Neuronal stem cell (in vitro differentiated cells): ENCODE measurements at places on chromosomes 2 and 18.

DNA sequence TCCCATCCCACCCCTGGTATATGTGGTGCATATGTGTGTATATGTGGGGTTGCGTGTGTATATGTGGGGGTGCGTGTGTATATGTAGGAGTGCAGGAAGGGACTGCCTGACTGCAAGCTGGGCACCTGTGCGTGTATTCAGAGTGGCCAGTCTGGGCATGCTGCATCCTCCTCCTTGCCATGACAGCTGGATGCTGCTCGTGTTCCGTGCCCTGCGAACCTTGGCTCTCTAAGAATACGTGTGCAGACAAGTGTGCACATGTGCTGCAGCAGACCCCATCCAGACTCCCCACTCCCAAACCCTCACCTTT, 222.1 kb downstream of the CELF4 start:
- no peak overlapping the region for H3K27ac ChIP-seq
- DNase-seq, result no peak
- H3K27me3 ChIP-seq, result no peaks in the 10 kb centered on the region
- no peaks in the 10 kb centered on the region for H3K36me3 ChIP-seq
- H3K4me1 ChIP-seq, result no peaks in the 10 kb centered on the region
- peak overlapping the region; percentile 40 for H3K4me3 ChIP-seq

DNA sequence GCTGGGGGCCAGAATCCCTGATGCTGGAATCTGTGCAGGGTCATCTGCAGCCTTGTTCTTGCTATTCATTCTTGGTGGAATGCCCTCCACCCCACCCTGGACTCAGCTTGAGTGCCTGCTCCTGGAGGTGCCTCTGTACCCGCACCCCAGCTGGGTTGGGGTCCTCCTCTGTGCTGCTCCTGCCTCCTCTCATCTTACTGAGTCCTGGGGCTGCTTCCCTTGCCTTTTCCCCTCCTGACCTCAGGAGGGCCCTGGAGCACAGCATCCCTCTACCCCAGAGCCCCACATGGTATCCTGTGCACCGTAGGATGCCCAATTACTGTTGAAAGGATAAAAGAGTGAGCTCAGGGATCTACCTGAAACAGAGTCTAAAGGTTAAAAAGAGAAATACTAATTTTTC, 81.6 kb downstream of the CIB4 start:
- H3K4me3 ChIP-seq, result no peak overlapping the region
- no peak overlapping the region for H3K27ac ChIP-seq
- H3K4me1 ChIP-seq, result peaks cover 12% of the 10 kb centered on the region

GRCh38 chr18:21242780-21243401, 859 bp downstream of the GREB1L start:
- no peaks in the 10 kb centered on the region for H3K36me3 ChIP-seq
- H3K4me3 ChIP-seq, result peak overlapping the region; percentile 95
- H3K27ac ChIP-seq, result peak overlapping the region; percentile 85
- DNase-seq, result no peak
- H3K27me3 ChIP-seq, result no peaks in the 10 kb centered on the region
- peaks cover 3% of the 10 kb centered on the region for H3K4me1 ChIP-seq

DNA sequence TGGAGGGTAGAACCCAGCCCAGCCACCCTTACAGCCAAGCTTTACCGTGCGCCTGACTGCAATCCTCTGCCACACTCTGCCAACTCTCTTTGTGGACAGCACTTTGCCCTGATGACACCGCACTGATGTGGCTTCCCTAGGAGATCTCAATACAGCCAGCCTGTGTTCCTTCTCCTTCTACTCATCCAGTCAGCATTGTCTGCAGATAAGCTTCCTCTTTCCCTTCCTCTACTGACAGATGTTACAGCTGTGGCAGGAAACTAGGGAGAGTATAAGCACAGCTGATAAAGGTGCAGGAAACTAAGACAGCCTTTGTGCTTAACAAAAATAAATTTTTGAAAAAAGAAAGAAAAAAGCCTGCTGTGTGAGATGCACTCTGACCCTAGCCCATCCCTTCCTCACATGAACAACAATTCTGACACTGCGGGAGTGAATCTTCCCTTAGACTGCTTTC, 25.0 kb downstream of the CEP68 start:
- DNase-seq, result no peak
- peaks cover 3% of the 10 kb centered on the region for H3K4me1 ChIP-seq
- H3K36me3 ChIP-seq, result peaks cover 40% of the 10 kb centered on the region
- no peaks in the 10 kb centered on the region for H3K27me3 ChIP-seq
- no peak overlapping the region for H3K4me3 ChIP-seq

GRCh38 chr2:177020524-177021119, 192.0 kb upstream of the HNRNPA3 start:
- H3K27ac ChIP-seq, result no peak overlapping the region
- DNase-seq, result no peak
- H3K27me3 ChIP-seq, result no peaks in the 10 kb centered on the region
- no peak overlapping the region for H3K4me3 ChIP-seq

GRCh38 chr2:149307014-149307413, 23.4 kb upstream of the LYPD6 start:
- no peak overlapping the region for H3K27ac ChIP-seq
- no peaks in the 10 kb centered on the region for H3K27me3 ChIP-seq
- no peak for DNase-seq
- no peaks in the 10 kb centered on the region for H3K36me3 ChIP-seq
- no peak overlapping the region for H3K4me3 ChIP-seq
- H3K4me1 ChIP-seq, result peaks cover 1% of the 10 kb centered on the region
